ENCODE measurements at places on chromosomes 4 and X. TPM values are rescaled to one million over a fixed set of nuclear protein-coding genes. Genes with fewer than 3 reads are reported as not detected.

DNA sequence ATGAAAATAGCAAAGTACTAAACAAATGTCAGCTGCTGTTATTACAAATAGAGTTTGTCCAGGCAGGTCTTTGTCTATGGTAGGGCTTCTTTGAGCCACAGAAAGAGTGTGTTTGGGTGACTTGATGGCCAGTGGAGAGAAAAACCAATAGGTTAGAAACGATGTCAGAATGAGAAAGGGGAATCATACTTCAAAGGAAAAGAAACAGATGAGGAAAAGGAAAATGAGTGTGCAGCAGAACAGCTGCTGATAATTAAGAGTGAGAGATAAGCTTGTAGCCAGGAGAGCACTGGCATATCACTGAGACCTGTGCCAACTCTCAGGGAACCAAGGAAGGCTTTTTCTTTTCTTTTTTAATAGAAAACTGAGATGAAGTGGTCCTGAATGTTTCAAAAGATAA is 257.2 kb downstream of the ARHGAP24 start:
- no peak for DNase-seq

DNA sequence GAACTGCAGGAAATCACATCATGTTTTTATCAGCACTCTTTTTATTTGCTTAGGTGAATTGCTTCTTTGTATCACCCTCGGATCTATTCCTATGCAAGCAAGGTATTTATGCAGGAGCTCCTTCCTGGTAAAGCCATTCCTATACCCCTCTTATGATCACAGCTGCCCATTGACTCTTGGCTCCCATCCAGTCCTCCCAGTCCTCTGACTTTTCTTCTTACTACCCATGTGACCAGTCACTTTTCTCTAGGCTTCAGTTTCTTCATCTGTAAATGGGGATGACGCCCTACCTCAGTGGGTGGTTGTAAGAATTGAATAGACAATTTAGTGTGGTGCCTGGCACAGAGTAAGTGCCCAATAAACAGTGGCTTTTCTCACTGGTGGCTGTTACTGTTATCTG is 144.9 kb downstream of the FHIP1A start:
- DNase-seq, result no peak

DNA sequence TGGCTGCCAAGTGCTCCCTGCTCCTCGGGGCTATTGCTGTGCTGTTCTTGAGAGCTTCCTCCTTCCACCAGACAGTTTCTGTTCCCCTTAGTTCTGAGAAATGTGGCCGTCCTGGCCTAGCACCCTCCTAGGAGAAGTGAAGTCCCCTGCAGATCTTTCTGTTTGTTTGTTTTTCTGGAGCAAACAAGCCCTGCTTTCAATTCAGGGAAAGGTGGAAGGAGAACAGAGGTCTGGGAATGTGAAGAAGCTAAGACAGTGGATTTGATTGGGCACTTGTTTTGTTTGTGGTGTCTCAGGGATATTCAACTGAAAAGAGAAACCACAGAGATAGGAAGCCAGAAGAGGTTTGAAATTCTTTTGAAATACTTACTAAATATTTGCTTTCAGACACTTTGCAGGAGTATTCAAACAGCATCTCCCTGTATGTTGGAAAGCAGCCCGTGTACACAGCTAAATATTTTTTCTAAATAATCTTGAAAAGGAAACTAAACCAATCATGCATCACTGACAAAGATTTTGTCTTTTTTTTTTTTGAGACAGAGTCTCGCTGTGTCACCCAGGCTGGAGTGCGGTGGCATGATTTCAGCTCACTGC is 36.5 kb upstream of the PPM1K start:
- DNase-seq, result no peak

GRCh38 chr4:1043162-1043561 is 31.7 kb downstream of the FGFRL1 start:
- DNase-seq, result no peak

GRCh38 chr4:37717576-37717975 is 31.4 kb upstream of the RELL1 start:
- DNase-seq, result peak; percentile 79

- peak; percentile 84 for DNase-seq
These were observed 651 bp downstream of the NXT2 start for GRCh38 chrX:109537324-109537665.

DNA sequence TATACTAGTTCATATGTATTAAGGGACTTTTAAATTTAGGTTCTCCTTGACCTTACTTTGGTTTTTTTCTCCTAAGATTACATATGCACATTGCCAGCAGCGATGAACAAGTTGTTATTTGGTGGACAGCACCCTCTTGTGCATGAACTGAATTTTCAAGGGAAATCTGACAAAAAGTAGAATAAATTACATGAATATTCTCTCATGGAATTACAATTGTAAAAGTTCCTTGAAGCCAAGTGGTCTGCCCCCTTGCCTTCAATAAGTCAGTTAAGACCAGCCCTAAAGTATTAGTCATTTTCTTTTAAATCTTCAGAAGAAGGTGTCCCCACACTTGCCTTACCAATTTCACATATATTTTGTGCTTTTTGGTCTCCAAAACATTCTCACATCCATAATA is 30.7 kb upstream of the SMARCA5 start:
- peak; percentile 18 for DNase-seq

GRCh38 chr4:10198365-10198764 is 81.8 kb upstream of the WDR1 start:
- DNase-seq, result no peak

DNA sequence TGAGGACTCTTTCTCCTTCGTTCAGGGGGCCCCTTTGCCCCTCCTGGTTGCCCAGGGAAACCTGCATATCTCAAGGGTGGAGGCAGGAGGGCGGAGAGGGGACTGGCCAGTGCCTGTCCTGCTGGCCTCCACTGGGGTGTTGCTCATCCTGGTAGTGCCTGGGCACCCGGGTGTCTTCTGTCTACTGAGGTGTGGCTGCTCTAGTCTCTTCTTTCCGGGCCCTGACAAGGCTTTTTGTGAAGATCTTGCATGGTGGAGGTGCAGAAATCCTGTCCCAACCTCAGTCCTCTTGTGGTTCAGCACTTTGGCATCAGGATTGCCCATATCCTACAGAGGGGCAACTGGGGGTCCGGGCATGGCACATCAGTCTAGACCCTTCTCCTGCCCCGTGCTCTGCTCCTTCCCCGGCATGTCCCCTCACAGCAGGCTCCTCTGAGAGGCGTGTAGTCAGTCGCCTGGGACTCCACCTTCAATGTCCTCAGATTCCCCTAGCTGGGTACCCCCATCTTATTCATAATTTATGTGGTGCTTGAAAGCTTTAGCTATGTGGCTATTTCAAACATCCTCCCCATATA is 1.9 kb downstream of the CCDC110 start:
- DNase-seq, result no peak

- peak; percentile 8 for DNase-seq
These were observed 80.4 kb upstream of the NHS start for GRCh38 chrX:17294561-17294960.

DNA sequence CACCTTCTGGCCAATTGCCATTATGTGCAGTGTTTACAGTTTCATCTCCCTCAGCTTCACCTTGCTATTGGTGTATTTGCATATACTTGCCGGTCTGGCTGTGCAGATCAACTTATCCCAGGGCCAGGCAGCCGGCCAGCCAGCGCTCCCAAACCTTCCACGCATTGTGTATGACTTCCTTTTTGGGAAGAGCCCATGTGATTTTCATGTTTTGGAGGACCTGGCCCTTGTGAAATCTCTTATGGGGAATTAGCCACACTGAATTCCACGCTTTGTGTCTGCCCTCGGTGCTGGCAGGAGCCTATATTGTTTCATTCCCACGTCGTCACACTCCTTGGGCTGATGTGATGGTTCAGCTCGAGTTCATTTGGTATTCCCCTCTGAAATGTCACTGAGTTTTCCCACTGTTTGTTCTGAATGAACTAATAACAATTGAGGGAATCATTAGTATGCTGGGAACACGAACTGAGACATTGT is 6.0 kb upstream of the PDLIM3 start:
- no peak for DNase-seq

DNA sequence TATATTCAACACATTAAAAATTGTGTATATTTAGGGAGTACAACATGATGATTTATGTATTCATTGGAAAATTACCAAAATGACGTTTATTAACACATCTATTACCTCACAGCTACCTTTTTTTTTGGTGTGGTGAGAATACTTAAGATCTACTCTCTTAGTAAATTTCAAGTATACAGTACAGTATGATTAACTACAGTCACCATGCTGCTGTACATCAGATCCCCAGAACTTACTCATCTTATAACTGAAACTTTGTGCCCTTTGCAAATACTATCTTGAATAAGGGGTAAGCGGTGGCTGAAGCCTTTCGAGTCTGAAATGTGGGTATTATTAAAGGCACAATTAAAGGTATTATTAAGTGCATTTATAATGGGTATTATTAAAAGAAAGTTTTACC is 976 bp downstream of the PHKA1 start:
- DNase-seq, result peak; percentile 1

GRCh38 chrX:110133735-110134370 is 130.9 kb downstream of the TMEM164 start:
- DNase-seq, result no peak

The STBD1 gene
- total RNA-seq, result 11.7 TPM

The IBSP gene
- not detected for total RNA-seq

The FHDC1 gene
- 13.3 TPM for total RNA-seq

The KANTR gene
- 8.0 TPM for total RNA-seq

The FOXP3 gene
- total RNA-seq, result 0.67 TPM

The ATXN3L gene
- not detected for total RNA-seq

Measured in mammary epithelial cell (primary cell).